HFF-Myc (cell line): ENCODE measurements at places on chromosomes 4 and X.
A peak's percentile ranks its signal among the peaks of the same experiment; 100 is the strongest.

DNA sequence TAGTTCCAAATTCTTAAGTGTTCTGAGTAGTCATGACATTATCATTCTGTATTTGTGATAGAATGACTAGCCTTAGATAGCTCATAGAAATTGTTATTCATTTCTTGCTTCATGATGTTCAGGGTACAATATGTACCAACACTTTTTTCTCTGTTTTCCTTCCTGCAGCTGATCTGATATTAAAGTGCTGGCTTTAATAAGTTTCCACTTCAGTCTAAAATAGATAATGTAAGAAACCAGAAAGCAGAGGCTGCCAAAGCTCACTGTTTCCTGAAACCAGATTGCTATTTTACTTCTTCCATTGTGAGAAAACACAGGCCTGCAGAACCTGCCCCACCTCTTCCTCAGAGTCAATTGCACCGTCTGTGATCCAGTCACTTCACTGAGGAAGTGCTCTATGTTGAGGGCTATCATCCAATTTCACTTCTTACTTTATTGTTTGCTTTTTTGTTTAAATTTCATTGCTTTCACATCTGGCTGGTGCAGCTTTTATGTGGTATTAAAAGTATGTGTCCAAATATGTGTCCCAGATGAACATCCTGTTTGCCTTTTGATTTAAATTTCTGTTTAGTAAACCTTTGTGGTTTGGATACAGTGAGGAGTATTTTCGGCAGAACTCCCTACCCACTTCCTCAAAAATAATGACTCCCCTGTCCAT lies 652.1 kb downstream of the ANKRD50 start:
- peak; percentile 92 for DNase-seq

GRCh38 chr4:111991163-111991562 lies 154.1 kb upstream of the FAM241A start:
- no peak for DNase-seq

- no peak for DNase-seq
These were observed 749.5 kb upstream of the PCDH7 start for GRCh38 chr4:29970626-29971025.

GRCh38 chr4:89101256-89102161 lies 9.8 kb upstream of the TIGD2 start:
- no peak for DNase-seq

- DNase-seq = no peak
These were observed 5.4 kb upstream of the ADGRG2 start for GRCh38 chrX:19127649-19128168.

DNA sequence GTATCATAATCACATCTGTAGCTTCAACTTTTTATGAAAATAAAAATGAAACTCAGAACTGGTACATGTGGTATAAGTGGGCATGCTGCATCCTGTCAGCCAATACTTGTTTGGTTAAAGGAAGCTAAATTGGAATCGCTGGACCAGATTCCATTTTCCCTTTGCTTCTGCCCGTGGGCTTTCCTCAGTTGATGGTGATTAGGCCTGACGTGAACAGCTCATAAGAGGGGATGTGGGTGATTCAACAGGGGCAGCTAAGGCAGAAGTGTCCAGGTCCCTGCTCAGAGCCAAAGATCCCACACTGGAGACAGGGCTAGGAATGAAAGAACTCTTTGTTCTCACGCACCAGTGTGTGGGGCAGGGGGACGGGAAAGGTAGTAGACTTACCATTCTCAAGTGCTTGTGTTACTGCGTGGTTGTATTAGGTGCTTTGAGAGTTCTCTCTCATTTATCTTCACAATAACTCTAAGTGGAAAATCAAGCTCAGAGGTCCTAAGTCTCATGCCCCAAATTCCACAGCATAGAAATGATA lies 63.2 kb upstream of the GUCY1A1 start:
- no peak for DNase-seq

DNA sequence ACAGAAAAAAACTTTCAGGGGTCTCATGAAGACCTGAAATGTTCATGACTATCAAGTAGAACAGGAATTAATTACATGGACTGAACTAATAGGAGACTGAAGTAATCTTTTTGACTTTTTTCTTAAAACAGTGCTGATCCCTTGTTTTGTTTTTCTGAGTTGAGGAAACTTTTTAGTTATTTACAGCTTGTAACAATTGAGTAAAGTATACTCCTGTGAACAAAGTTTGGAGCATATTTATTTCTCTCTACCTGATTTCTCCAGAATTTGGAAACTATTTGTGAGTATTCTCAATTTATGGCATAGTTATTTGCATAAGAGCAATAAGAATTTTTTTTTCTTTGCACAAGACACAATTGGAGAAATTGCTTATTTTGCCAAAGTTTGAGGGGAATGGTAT lies 64.8 kb downstream of the PCDH18 start:
- DNase-seq = no peak

DNA sequence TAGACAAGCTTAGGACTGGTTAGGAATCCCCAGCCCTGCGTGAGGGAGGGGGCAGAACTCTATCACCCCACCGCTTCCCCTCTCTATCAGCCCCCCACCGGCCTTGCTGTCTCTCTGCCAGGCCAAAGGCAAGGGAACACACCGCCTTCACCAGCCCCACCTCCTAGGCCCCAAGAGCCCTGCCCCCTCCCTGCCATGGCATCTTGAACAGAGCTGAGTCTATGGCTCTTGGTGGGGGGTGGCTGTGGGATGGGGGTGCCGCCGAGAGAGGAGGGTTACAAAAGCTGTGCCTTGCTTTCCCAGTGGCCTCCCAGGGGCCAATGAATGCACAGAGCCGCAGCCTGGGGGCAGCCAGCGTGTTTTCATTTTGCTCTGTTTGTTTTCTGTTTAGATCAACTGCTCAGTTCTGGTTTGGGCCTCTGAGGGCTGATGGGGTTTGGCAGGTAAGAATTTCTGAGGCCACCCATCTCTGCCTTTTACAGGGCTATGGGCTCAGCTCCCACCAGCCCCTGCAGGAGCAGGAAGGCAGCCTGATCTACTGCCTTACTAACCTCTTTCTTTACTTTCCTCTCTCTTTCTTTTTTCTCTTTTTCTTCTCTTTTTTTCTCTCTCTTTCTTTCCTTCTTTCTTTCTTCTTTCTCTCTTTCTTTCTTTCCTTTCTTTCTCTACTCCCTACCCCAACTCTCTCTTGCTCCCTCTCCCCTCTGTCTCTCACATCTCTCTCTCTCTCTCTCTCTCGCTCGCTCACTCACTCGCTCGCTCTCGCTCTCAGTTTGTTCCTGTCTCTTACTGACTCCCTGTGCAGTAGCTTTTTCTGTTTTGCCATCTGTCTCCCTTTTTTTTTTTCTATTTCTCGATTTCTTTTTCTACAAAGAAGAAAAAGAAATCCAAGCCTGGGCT lies 128.3 kb downstream of the PJA1 start:
- DNase-seq = no peak

GRCh38 chr4:150236626-150237025 lies 158.4 kb downstream of the DCLK2 start:
- no peak for DNase-seq

- no peak for DNase-seq
These were observed 45.9 kb downstream of the ADGRL3 start for GRCh38 chr4:61246034-61246433.

- no peak for DNase-seq
These were observed 16.6 kb upstream of the UBA1 start for GRCh38 chrX:47177079-47177478.

- no peak for DNase-seq
These were observed 38.6 kb downstream of the CENPU start for GRCh38 chr4:184695178-184695896.

DNA sequence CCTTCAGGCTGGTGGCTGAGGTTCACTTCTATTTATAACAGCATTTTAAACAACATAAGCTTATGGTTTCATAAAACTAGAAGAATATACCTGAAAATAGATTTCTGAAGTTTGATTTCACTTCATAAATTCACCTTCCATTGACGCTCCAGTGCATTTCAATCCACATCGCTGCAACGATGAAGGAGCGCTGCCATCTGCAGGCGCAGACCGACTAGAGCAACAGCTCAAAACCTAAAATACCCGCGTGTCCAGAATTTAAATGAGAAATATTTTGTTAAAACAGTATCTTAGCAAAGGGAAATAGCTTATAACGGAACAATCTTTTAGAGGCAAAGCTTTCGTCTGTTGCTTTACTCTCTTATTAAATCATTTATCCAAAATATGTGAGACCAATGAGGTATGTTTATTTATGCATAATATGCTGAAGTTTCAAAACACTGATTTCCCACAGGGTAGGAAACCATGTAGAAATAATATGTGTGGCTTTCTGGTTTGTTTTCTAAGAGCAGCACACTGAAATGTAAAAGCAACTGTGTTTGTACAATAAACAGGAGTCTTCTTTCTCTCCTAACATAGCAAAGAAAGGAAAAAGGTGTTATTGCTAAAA lies 816.4 kb upstream of the FRG1 start:
- DNase-seq = peak; percentile 29

- DNase-seq = no peak
These were observed 72.7 kb upstream of the H2AZ1 start for GRCh38 chr4:100022792-100023222.

DNA sequence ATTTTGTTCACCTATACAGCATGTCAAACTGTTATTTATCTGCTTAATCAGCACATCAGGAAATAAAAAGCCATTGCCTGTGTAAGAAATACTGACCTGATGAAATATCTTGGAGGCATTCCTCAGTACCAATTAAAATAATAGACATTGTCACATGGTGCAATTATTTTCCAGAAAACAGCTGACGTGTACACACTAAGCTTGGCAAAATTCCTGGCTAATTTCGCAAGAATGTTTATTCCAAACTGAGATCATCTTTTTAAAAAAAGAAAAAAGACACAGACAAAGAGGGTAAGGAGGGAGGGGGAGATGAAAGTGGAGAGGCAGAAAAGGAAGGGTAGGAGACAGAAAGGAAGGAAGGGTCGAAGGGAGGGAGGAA lies 61.9 kb upstream of the NFKB1 start:
- DNase-seq = peak; percentile 85

DNA sequence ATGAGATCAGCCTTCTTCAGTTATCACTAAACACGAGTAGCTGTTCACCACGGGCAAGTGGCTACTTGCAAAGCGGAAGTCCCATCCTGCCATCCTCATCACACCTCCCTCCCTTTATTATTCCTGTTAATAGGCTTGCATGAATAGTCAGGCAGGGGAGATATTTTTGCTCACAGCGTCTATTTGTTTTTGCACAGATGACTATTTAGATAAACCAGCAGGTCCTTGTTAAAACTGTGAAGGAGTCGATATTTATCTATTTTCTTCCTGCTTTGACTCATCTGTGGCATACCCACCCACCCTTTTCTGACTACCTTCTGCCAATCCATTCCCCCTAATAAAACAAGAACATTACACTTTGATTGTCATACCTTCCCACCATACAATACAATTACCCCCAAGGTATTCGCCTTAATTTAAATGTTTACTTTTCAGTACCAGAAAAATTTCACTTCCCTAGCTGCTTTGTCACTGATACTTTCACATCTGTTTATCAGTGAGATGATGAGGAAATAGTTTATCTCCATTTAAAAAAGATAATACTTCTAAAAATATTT lies 96.6 kb upstream of the BANK1 start:
- no peak for DNase-seq

GRCh38 chr4:189823591-189823990 lies 117.1 kb upstream of the FRG1 start:
- no peak for DNase-seq

DNA sequence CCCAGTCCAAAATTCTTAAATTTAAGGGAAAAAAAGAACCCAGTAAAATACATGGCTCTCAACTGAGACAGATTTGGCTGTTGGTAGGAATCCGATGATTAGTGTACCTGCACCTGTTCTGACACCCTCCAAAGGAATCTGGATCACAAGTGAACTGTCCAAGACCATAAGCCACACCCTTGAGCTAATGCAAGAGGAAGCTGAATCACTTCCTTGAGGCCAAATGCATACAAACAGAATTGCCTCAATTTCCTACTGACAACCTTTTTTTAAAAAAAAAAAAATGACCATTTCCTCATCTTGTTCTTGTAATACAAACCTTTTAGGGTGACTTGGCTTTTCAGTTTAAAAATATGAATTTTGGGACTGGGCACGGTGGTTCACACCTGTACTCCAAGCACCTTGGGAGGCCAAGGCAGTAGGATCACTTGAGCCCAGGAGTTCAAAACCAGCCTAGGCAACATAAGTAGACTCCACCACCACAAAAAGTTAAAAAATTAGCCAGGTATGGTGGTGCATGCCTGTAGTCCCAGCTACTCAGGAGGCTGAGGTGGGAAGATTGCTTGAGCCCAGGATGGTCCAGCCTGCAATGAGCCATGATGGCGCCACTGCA lies 10.7 kb upstream of the FBXL5 start:
- DNase-seq = no peak

DNA sequence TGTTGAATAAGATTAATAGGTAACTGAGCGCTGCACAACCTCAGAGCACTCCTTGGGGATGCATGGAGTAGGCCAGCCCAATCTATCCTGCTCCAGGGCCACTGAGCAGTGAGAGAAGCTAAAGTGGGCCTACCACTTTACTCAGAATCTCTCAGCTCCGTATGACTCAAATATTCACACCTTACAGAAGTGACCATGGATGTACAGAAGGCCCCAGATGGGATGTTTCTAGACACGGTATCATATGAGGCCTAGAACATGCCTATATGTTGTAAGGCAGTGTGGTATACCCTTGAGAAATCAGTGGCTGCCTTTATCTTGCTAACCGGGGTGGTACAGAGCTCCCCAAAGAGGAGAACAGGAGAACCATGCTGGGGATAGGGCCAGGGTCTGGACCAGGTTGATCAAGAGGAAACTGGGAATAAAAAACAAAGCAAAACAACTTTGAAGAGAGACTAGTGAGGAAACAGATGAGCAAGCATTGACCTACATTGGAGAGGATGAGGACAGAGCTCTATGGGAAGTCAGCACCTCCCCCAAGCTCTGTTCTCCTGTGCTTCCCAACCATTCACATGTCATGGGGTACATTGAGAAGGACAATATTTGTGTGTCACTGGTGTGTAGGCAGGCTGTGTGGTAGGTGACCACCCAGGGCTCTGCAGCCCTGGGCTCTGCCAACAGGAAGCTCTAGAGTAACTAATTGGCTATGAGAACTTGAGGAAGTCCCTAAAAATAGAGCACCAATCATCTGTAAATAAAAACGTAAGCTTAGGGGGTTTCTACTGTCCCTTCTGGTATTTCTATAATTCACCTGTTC lies 31.4 kb downstream of the HOPX start:
- DNase-seq = no peak

- DNase-seq = no peak
These were observed 756 bp downstream of the IGFBP7 start for GRCh38 chr4:57109411-57109846.

- no peak for DNase-seq
These were observed 447.5 kb upstream of the PITX2 start for GRCh38 chr4:111070390-111070789.

- no peak for DNase-seq
These were observed 1045.0 kb upstream of the ADGRL3 start for GRCh38 chr4:60155088-60155487.
